ENCODE measurements at places on chromosomes 6 and 20. TPM values are rescaled to one million over a fixed set of nuclear protein-coding genes. Genes with fewer than 3 reads are reported as not detected.

GRCh38 chr6:102038964-102039363 lies 645.5 kb downstream of the GRIK2 start:
- DNase-seq, result no peak
- H3K27me3 ChIP-seq, result no peaks in the 10 kb centered on the region
- no peak overlapping the region for H3K4me3 ChIP-seq
- no peaks in the 10 kb centered on the region for H3K4me1 ChIP-seq

- no peaks in the 10 kb centered on the region for H3K27me3 ChIP-seq
- H3K4me1 ChIP-seq, result no peaks in the 10 kb centered on the region
- H3K36me3 ChIP-seq, result no peaks in the 10 kb centered on the region
- no peak overlapping the region for H3K4me3 ChIP-seq
- no peak for DNase-seq
Measured at GRCh38 chr20:11337361-11338130, 580.1 kb upstream of the BTBD3 start.

- no peak overlapping the region for H3K27ac ChIP-seq
- no peak for DNase-seq
- no peaks in the 10 kb centered on the region for H3K27me3 ChIP-seq
- no peak overlapping the region for H3K4me3 ChIP-seq
- no peaks in the 10 kb centered on the region for H3K36me3 ChIP-seq
- H3K4me1 ChIP-seq, result peaks cover 3% of the 10 kb centered on the region
Measured at GRCh38 chr6:51805517-51805916, 281.9 kb downstream of the PKHD1 start.

DNA sequence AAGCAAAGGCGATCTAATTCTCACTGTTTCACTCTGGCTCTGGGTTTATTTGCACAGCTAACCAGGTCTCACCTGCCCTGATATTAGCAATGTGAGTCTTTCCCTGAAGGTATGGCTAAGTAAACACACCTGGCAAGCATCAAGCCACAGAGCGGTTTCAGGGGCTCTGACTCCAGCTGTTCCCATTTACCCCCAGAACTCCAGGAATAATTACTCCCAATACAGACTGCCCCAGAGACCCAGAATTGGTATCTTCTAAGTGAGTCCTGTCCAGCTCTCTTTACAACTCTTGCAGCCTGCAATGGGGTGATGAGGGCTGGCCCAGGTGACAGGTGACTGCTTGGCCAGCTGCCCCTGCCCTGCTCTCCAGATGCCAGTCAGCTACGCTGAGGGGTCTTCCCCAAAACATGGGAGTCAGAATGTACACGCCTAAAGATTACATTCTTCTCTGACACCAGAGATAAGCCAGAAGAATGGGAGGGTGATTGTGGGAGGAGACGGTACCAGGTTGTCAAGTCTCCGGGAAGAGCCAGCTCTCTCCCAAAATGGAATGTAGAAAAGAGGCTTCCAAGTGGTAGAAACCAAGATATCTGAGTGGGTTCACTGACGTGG lies 4.9 kb upstream of the LRRN4 start:
- DNase-seq, result no peak
- H3K27ac ChIP-seq, result no peak overlapping the region
- no peak overlapping the region for H3K4me3 ChIP-seq
- no peaks in the 10 kb centered on the region for H3K36me3 ChIP-seq
- H3K4me1 ChIP-seq, result no peaks in the 10 kb centered on the region

Gene PSORS1C2
- not detected for total RNA-seq

Gene CYP39A1
- 7.1 TPM for total RNA-seq

Gene GNRH2
- total RNA-seq, result not detected

Gene FRMD1
- total RNA-seq, result not detected

Data from esophagus muscularis mucosa (tissue), 4 donors.